ENCODE measurements at places on chromosomes 4 and X.
A peak's percentile ranks its signal among the peaks of the same experiment; 100 is the strongest.

- no peak for DNase-seq
Observed at GRCh38 chr4:24765376-24765988, 29.9 kb upstream of the SOD3 start.

GRCh38 chrX:101550362-101550750, at the start of gene ARMCX1:
ARMCX1 (plus strand) TSS chrX:101550547; CDS start chrX:101552931, 2,384 bp downstream.
- peak; percentile 81 for DNase-seq

GRCh38 chr4:137106287-137106686, 426.0 kb downstream of the PCDH18 start:
- DNase-seq, result no peak

DNA sequence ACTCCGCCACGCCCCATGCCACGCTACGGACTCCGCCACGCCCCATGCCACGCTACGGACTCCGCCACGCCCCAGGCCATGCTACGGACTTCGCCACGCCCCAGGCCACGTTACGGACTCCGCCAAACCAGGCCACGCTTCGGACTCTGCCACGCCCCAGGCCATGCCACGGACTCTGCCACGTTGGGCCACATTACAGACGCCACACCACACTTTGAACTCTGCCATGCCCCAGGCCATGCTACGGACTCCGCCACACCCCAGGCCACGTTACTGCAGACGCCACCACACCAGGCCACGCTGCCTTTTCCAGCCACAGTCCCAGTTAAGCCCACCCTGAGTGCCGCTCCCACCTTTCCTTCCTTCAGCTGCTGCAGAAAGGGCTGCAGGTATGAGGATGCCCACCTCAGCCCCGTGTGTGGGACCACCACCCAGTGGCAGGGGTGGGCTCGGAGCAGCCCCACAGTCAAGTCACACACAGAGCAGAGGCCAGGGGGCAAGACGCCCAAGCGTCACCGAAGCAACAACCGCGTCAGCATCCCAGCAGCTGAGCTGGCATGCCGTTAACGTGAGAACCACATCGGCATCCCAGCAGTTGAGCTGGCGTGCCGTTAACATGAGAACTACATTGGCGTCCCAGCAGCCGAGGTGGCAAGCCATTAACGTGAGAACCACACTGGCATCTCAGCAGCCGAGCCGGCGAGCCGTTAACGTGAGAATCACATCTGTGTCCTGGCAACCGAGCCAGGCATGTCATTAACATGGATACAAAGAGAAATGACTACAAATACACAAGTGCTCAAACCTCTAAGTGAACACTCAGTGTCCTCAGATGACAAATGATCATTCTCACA, 26.4 kb downstream of the GAK start:
- DNase-seq, result no peak

DNA sequence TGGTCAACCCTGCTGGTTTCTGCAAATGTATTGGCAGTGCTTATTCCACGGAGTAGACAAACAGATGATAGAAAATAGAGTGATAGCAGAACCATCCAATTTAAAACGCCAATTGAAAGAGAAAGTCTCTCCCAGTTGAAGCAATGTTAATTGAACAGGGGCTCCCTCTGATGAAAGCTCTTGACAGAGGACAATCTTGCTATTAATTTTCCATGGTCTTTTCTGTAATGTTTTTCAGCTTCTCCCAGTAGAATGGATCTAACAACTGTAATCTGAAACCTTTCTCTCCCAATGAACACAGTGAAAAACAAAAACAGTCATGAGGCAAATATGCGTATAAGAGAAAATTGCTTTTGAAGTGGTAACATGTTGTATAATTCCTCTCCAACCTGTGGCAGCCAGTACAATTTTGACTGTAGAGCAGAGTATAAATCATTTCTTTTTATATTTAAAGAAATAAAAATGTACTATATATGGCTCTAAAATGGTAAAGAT, 225.1 kb upstream of the GALNTL6 start:
- no peak for DNase-seq
